GM23338 (cell line): ENCODE measurements at places on chromosomes 16 and 17.

GRCh38 chr16:82639263-82639662 lies 12.5 kb downstream of the CDH13 start:
- no peak for DNase-seq

DNA sequence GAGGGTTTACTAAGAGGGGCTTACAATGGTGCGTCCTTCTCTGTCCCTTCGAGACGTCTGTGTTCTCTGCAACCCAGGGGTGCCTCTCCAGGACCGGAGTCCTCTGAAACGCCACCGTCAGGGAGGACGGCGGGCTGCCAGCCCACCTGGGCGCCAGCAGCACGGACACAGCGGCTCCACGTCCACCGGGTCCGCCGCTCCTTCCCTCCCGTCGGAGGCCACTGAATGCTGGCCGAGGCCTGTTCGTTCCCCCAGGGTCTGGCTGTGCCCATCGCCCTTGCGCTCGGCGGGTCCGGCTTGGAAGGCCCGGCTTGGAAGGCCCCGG lies 403 bp downstream of the TEPSIN start:
- no peak for DNase-seq

DNA sequence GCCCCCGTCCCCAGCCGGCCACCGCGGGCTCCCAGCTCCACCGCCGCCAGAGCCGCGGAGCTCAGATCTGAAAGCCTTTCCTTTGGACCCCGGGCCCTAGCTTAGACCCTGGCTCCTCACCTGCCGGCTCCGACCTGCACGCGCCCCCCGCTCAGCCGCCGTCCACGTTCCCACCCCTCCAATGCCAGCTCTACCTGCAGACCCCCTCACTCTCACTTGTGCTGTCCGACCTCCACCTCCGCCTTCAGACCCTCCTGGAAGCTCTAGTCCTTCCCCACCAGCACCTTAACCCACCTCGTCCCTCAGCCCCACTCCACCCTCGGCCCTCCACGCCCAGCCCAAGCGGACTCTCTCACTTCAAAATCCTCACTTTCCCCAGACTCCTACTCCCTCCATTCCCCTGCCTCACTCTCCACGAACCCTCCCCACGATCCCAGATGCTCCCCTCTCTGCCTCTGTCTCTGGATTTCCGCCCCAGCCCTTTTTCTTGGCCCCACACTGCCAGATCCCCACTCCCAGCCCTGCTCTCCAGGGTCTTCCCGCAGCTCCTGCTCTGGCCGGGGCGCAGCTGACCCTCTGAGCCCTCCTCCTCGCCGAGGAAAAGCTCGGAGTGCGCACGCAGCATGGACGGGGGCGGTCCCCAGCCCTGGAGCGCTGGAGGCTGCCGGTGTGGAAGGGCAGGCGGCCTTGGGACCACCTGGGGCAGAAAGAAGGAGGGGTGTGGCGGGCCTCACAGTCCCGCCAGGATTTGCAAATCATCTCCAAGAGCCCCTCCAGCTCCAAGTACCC lies at the start of gene TMEM114:
TSS of gene TMEM114 (minus strand) at position 612 of the 789 bp plus-strand sequence. CDS start 673 bp downstream, outside the sequence.
- DNase-seq: peak; percentile 67

DNA sequence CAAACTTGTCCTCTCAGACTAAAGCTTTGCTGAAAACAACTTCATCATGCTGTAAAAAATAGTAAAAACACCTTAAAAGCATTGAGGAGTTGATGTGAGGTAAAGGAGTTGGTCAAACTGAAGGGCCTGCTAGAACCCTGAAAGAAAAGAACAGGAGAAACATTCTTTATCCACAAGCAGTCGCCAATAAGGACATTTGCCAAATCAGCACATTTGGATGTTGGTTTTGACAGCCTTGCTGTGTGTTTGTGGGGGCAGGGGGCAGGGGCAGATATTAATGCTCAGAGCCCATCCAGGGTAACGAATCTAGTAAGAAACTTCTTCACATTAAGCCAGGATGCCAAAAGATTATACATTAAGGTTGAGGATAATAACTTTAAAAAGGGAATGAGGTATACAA lies 399.9 kb upstream of the ZFHX3 start:
- no peak for DNase-seq

GRCh38 chr16:69522732-69523404 lies 42.9 kb upstream of the NFAT5 start:
- DNase-seq: peak; percentile 62

- DNase-seq: no peak
Measured at GRCh38 chr17:8068736-8069586, 18.6 kb downstream of the ALOX12B start.

DNA sequence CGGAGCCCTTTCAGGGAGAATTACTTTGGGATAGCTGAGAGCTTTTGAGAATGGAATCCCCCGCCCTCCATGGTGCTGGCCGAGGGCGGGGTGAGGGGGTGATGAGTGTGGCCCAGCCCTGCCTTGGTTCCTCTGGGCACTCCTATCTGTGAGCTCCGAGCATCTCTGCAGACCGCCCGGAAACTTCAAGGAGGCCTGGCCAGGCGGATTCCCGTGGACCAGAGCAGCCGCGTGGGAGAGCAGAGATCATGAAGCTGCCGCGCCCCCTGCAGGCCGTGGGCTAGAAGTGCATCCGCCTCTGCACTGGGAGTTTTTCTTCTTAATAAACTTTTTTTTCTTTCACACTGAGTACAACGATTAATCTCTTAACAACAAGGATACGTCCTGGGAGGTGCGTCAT lies 392.9 kb upstream of the EEF2KMT start:
- DNase-seq: peak; percentile 85

DNA sequence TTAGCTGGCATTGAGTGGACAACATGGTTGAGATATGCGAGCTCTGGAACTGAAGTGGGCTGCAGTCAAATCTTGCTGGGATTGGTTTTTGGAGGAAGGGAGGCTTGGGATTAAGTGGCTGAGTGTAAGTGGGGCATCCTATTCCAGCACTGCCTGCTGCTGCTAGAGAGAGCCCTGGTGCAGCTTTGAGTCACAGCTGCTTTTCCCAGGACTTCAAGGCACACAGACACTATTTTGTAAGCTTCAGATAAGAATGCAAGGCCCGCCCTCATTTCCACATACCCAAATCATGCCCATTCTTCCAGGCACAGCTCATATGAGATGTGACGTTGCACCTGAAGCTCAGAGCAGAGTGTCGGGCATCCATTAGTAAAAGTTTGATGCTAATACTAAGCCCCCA lies 10.2 kb upstream of the MAF start:
- DNase-seq: no peak

DNA sequence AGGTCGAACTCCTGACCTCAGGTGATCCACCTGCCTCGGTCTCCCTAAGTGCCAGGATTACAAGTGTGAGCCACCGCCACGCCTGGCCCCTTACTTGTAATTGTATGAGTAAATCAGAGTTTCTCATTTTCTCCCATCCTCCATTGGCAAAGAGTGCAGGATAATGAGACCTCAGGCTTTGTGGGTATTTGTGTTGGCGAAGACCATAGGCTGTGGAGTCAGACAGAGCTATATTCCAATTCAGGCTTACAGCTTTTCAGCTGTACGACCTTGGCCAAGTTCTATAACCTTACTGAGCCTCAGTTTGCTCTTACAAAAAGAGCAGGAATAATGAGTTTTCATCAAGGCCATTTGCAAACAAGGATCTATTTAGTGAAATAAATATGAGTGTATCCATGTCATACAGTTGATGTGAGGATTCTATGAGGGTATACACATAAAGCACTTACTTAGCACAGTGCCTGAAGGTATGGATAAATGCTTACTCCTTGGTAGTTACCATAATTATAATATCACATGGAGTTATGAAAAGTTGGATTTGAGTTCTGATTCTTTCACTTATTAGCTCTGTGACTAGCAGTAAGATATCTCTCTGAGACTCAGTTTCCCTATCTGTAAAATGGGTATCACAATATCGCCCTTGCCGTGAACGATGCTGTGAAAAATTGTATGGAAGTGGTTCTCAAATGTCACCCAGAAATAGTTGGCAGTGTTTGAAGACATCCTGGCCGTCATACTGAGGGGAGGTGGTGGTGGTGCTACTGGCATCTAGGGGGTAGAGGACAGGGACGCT lies 25.6 kb upstream of the CPPED1 start:
- no peak for DNase-seq

DNA sequence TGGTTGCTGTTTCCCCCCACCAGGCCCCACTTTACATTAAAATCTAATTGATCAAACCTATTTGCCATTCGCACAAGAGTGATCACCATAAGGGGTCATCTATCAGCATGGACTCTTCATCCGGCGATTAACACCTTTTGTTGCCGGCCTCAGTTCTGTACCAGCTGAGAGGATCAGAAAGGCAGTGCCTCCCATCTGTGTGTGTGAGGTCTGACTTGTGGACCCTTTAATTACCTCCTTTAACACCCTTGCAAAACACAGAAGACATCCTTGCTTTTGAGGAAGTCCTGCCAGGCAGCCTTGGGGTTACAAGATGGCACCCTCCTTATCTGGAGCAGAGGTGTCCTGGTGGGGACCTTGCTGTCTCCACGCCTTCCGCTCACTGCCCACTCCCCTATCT lies 77.2 kb upstream of the IRX3 start:
- DNase-seq: no peak

GRCh38 chr17:27937025-27937546 lies 43.9 kb upstream of the LYRM9 start:
- DNase-seq: no peak

DNA sequence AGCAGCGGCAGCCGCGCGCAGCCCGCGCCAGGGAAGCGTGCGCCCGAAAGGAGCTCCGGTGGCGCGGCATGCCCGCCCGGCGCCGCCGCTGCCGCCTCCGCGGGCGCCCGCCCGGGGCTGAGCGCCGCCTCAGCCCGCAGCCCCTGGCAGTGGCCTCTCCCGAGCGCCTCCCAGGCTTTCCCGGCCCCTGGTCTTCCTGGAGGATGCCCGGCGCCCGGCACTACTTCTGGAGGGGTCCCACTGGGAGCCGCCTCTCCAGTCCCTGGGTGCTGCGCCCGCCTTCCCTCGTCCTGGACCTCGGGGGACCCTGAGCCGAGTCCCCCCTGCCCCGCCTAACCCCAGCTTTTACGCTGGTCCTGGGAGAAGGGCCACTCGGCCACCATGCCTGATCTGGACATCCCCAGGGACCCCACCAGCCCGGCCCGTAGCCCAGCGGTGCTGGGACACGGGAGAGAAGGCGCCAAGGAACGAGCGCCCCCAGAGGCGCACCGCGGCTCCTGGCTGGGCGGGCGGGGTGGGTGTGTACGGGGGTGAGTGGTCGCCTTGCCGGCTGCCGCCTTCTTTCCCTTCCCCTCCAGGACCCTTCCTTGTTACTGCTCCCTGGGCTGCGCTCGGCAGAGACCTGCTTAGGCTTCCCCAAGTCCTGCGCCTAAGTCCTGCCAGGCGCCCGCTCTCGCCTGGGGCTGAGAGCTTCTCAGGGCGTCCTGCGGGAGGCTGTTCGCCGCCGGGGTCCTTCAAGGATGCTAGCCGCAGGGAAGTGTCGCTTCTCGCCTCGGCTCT lies 704 bp downstream of the ASIC2 start:
- DNase-seq: peak; percentile 58

GRCh38 chr16:30032083-30032819 lies 1.2 kb upstream of the TLCD3B start:
- DNase-seq: peak; percentile 94
